Activated CD8-positive, alpha-beta T cell treated with anti-CD3 and anti-CD28 coated beads, Interleukin-2, amount 10 ng/mL, durations not matched to agents 7 days and 5 days (primary cell): ENCODE measurements at places on chromosomes 13 and 19. TPM values are rescaled to one million over a fixed set of nuclear protein-coding genes. Genes with fewer than 3 reads are reported as not detected.

GIPC3 gene
- total RNA-seq = 0.26 TPM

ZNF606 gene
- 13.6 TPM for total RNA-seq

ZNF415 gene
- total RNA-seq = 1.9 TPM

ADPRHL1 gene
- total RNA-seq = 0.73 TPM

SLAIN1 gene
- 29.5 TPM for total RNA-seq

RFXAP gene
- 12.8 TPM for total RNA-seq

GPR4 gene
- total RNA-seq = not detected

CEACAM3 gene
- not detected for total RNA-seq

PRKCG gene
- not detected for total RNA-seq

PRR20A gene
- not detected for total RNA-seq

REXO1 gene
- 47.9 TPM for total RNA-seq

ERVV-1 gene
- not detected for total RNA-seq

IZUMO4 gene
- 9.5 TPM for total RNA-seq

PRR22 gene
- total RNA-seq = 6.0 TPM

ACTMAP gene
- 17.1 TPM for total RNA-seq

GAPDHS gene
- not detected for total RNA-seq
